Stimulated activated CD8-positive, alpha-beta memory T cell treated with anti-CD3 and anti-CD28 coated beads, Interleukin-7, amount 100 ng/mL, for 48 hours (primary cell): ENCODE measurements at places on chromosomes 2 and 18.

DNA sequence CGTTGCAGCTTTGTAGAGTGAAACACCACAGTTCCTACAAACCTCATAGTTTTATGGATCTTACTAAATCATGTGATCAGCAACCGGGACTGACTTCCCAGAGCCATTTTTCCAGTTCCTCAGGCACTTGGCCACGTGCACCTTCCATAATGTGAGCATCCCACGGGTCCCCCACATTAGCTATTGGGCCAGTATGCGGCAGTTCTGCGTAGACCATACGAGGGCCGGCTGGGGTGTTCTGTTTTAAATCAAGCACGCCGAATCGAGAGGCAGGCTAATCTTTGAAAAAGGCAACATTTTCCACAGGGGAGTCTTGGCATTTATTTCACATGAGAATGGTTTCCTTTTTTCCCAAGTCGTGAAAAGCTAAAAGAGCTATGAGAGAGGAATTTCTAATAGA lies 135.6 kb upstream of the CCDC195 start:
- DNase-seq: no peak

GRCh38 chr2:188695953-188696352 lies 278.2 kb upstream of the COL3A1 start:
- DNase-seq: no peak

GRCh38 chr2:19860022-19860421 lies 41.8 kb downstream of the TTC32 start:
- DNase-seq: no peak

DNA sequence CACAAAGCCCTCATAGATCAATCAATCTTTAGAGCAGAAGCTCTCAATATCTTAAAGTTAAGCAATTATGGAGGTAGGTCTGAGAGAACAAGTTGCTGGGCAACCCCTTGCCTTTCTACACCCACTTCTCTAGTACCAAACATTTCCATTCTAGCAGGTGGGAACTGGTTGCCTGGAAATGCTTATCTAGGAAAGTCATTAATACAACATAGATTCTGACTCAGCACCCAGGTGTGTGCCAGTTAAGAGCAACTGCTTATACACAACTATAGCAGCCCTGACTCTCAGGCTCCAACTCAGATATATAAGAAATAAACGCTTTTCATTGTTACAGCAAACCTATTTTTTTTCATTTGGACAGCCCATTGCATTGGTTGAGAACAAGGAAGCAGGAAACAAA lies 237.7 kb downstream of the IRS1 start:
- DNase-seq: no peak

DNA sequence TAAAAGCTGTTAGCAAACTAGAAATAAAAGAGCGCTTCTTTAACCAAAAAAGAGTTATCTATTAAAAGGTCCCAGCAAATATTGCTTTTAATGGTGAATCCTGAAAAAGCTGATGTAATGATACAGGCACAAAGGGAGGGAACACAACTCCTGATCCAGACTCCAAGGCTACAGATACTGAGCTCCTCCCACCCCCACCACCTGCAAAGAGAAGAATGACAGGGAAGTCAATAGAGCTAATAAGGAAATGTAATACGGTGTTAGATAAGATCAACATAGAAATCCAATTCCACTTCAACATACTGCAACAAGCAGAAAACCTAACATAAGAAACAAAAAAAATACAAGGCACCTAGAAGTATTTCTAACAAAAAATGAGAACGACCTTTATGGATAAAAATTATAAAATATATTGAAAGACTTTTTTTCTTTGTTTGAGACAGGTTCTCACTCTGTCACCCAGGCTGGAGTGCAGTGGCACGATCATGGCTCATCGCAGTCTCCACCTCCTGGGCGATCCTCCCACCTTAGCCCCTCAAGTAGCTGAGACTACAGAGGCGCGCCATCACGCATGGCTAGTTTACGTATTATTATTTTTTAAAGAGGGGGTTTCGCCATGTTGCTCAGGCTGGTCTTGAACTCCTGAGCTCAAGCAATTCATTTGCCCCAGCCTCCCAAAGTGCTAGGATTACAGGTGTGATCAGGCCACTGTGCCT lies 192.2 kb downstream of the HDAC4 start:
- DNase-seq: no peak
